ENCODE measurements at places on chromosomes 16 and 17.

- DNase-seq, result no peak
Observed at GRCh38 chr16:85603203-85603755, 9.8 kb upstream of the GSE1 start.

DNA sequence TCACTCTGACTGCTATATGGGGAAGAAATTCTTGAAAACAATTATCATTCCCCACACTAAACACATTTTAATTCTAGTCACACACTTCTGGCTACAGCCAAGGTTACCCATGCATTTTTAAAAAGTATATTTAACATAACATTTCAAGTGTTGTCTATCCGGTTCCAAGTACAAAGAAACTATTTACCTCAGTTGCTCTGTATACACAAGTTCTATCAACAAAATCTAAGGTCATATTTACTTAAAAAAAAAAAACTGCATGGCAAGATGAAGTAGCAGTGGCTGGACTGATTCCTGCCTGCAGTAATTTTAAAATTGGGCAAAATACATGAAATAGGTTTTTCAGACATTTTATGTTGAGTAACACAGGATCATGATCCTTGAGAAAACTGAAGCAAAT, 155.9 kb upstream of the TOM1L1 start:
- DNase-seq, result no peak

- DNase-seq, result no peak
Observed at GRCh38 chr16:2497695-2498484, 15.9 kb upstream of the ATP6V0C start.

DNA sequence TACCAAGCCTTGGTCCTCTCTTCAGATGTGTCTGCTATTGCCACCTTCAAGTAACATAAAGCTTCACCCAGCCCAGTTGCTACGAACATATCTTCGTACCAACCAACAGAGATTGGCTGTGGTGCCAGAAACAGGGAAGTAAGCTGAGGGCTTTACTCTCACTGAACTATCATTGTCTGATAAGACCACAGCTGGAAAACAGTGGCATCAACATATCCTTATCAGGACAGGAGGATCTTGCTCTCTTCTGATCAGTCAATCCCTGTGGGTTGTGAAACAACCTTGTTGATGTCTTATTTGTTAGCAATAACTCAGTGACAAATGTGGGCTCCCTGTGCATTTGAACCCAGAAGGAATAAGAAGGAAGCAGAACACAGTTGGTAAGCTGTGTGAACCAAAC, 446.3 kb upstream of the MAF start:
- DNase-seq, result no peak

DNA sequence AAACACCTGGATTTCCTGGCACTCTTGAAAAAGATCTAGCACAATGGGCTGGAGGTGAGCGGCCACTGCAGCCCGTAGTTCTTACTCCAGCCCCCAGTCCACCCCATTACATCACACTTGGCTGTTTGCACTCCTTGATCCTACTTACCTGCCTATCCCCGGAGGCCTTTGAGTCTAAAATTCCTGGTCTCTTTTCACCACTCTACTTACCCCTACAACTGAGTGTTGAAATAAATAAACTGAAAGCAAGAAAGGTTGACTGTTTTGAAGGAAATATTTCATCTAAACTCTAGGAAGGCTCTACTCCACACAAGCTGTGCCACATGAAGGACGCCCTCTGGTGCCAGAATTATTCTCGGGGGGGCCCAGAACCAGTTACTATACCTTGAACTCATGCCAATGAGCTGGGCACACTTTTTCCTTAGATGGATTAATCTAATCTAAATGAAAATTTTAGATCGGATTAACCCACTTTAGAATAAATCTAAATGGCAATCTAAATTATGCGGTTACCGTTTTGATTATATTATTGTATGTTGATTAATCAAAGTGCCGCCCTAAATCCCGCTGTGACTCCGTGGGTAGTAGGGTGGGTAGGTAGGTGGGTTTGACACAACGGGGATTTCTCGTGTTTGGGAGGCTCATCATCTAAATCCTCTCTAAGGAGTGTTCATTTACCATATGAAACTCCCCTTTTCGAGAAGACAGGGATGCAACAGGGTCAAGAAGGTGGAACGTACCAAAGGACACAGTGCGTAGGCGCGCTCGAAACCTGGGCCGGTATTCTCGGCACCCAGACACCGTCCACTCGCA, 651 bp upstream of the EIF1 start:
- peak; percentile 62 for DNase-seq

DNA sequence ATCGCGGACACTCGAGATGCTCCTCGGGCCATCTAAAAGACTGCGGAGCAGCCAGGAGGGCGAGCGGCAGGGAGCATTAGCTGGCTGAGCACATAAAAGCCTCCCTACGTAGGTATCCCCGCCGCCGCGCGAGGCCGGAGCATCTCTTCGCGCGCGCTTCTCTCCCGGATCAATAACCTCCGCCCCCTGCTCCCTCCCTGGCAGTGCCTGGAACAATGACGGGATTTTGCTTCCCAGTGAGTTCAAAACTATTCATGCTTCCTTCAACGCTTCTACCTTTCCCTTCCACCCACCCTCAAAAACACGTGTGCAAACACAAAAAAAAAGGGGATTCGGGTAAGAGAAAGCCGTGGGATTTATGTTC, 984 bp downstream of the CENPV start:
- peak; percentile 17 for DNase-seq

DNA sequence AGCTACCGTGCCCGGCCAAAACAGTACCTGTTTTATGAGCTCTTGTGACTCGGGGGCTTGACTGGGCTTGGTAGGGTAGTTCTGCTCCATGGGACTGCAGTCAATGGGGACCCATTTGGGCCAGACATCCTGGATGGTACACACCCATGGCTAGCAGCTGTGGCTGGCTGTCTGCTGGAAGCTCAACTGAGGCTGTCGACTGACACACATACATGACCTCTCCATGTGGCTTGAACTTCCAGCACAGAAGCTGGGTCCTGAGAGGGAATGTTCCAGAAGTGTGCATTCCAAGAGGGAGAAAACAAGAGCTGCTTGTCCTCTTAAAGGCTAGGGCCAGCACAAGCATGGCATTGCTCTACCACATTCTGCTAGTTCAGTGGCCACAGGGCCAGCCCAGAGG, 14.9 kb upstream of the NKD1 start:
- no peak for DNase-seq

GRCh38 chr17:62057696-62058095, 7.4 kb downstream of the MED13 start:
- no peak for DNase-seq

DNA sequence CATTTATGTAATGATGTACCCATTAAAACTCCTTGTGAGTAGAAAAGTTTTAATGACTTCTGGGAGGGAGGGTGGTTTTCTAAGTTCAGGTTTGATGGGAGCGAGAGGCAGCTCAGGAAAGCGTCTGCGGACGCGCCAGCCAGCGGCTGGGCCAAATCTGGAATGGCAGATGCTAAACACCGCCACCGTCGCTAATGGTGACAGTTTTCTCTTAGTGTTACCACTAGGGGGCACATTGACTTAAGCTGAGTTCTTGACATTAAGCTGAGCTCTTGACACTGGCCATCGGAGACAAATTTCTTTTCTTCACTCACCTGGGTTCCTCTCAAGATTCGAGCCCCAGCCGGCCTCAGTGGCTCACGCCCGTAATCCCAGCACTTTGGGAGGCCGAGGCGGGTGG, 6.7 kb downstream of the TRPV1 start:
- DNase-seq, result no peak

DNA sequence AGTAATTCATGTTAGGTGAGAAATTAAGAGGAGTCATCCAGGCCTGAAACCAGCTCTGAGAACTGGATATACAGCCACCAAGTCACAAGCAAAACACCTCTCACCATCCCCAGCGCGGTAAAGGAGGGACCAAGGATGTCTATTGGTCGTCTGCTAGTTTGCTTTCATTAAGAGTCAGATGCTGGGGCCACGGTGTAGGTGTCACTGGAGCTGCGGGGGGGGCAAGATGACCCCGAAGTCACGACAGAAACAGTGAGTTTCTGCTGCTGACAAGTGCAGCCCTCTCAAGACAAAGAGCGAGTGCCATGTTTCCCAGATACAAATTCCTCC, 790 bp downstream of the NCBP3 start:
- peak; percentile 3 for DNase-seq

- DNase-seq, result no peak
Observed at GRCh38 chr17:78957128-78957527, 22.6 kb downstream of the LGALS3BP start.

DNA sequence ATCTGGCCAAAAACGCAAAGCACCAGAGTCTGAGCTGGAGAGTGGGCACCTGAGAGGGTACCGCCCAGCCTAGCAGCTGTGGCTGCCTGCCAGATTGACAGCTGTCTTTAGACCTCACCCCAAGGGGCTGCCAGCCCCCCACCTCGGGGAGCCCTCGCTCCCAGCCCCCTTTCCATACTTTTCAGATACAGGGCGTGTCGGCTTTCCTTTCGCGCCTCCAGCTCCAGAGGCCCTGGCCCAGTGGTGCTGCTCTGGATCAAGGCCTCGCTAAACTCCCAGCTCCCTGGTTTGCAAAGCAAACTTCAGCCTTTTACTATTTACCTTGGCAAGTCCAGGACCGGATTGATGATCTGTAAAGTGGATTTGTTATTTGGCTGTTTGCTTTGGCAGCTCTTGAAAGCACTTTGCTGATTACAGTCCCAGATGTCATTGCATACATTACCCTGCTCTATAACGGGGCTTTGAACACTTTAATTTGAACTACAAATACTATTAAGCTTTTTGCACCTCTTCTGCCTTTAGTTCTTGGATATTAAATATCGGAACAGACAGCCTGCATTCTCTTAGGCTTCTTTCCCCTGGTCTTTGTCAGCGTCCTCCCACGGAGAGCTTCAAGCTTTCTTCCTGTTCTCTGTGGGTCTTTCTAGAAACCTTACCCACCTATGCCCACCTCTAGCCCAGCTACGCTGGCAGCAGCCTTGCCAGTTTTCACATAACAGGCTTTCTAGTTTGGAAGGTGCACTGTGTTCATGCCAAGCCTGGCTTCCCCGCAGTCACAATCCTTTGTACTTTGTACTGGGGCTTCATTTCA, 63.6 kb upstream of the TBX2 start:
- no peak for DNase-seq

DNA sequence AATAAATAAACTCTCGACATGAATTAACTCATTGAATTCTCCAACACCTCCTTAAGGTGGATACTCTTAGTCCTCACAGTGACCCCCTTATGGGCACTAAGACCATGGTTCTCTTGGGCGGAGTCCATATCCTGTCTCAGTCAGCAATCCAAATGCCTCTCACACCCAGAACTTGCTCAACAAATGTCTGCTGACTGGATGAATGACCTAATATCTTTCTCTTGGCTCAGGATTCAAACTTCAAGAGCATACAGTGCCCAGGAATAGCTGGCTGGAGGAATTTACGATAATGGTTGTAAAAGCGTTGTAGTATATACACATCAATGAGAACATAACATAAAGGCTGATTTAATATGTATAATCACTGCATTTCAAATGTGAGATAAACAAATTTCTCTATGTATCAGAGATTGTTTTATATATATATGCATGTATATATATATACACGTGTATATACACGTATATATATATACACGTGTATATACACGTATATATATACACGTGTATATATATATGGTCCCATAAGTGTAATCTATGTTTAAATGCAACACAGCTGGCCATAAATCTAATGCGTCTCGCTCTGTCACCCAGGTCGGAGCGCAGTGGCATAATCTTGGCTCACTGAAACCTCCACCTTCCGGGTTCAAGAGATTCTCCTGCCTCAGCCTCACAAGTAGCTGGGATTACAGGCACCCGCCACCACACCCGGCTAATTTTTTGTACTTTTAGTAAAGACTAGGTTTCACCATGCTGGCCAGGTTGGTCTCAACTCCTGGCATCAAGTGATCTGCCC, 6.5 kb upstream of the UBB start:
- DNase-seq, result no peak

DNA sequence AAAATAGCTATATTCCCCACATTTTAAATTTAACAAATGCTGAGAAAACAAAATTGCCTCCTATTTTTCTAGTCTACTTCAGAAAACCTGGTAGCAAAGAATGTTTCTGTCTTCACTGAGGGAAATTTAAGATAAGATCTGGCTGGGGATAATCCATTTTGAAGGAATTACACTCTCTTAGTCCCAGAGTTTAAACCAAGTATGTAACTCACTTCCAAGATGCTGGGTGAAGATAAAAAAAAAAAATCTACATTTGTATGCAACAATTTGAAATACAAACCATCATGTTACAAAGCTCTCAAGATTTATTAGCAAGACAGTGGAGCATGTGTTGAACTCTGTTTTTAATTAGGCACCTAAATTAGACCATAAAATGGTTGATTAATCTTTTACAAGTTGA, 5.7 kb downstream of the HS3ST3B1 start:
- DNase-seq, result no peak

All from activated CD4-positive, alpha-beta T cell treated with anti-CD3 and anti-CD28 coated beads, Interleukin-2, amount 50 U/mL, for 1 hour (primary cell).